ENCODE measurements at places on chromosomes 3 and 15.
A peak's percentile ranks its signal among the peaks of the same experiment; 100 is the strongest.

- no peak for DNase-seq
Measured at GRCh38 chr3:57133157-57133556, 32.0 kb downstream of the IL17RD start.

DNA sequence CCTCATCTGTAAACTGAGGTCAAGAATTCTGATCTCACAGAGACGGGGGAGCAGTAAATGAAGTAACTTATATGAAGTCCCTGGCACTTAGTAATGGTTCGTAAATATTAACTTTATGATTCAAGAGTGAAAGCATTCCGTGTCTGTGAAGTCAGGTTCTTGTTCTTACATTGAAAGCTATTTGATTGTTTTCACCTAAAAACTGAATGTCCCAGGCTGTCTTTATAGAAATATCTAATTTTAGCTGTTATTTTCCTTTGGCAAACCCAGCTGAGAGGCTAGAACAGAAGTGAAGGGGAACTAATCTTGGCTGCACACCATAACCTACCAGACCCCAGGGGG lies 84.5 kb downstream of the CHSY1 start:
- no peak for DNase-seq

GRCh38 chr3:73952781-73953180 lies 328.0 kb upstream of the PDZRN3 start:
- DNase-seq = no peak

DNA sequence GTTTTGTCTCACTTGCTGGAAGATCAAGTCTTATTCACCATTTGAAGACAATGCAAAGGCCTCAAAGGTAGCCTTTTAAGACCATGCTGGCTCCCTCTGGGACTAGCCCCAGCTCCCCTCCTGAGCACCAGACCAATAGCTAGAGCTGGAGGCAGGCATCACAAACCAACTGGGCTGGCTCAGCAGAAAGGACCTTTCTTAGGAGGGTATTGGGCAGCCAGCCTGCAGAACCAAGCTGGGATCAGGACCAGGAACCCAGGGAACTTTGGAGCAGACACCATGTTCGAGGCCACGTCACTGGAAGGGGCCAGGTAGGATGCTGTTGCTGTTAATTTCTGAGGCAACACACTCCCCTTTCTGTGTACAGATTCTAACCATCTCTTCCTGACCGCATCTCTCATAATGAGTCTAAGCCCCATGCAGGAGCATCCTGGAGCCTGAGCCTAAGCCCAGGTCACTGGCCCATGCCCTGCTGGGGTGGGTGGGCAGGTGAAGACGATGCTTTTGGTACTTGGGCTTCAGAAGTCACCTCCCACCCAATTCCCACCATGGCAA lies 81.4 kb upstream of the KLF13 start:
- no peak for DNase-seq

GRCh38 chr3:193214445-193214844 lies 26.6 kb upstream of the PLAAT1 start:
- no peak for DNase-seq

DNA sequence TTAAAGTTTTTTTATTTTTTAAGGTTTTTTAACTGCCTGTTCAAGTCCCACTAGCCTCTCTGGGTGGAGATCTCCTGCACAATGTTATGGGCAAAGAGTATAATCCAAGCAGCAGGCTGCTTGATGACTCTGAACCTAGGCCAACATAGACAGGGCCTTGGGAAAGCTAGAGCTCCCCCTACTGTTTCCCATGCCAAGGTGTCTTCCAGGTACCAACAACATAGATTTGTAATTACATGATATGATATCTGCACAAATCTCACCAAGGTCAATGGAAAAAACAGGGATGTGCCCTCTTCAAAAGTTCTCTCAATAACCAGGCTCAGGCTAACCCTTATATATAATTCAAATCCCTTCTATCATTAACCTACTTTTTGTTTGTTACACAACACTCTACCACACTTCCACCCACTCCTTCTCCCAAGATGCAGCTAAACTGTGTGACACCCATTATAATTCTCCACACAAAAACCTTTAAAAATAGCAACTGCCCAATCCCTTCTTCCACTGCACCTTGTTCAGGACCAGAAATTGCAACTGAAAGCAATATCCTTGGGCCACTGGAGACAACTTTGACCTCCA lies 43.8 kb downstream of the RBM15B start:
- peak; percentile 71 for DNase-seq

DNA sequence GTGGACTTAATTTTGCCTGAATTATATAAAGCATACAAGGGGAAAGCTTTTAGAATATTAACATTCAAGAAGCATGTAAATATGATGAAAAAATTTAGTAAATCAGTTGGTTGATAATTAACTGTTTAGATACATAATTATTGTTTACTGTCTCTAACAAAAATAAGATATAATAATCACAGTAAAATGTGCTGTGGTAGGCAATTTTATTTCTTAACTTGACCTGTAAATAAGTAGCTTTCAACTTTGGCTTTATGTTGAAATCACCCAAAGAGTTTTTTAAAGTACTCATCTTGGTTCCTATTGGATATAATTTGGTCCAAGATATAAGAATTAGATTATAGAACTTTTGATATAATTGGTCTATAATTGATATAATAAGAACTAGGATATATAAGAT lies 1374.5 kb downstream of the NSUN3 start:
- no peak for DNase-seq

DNA sequence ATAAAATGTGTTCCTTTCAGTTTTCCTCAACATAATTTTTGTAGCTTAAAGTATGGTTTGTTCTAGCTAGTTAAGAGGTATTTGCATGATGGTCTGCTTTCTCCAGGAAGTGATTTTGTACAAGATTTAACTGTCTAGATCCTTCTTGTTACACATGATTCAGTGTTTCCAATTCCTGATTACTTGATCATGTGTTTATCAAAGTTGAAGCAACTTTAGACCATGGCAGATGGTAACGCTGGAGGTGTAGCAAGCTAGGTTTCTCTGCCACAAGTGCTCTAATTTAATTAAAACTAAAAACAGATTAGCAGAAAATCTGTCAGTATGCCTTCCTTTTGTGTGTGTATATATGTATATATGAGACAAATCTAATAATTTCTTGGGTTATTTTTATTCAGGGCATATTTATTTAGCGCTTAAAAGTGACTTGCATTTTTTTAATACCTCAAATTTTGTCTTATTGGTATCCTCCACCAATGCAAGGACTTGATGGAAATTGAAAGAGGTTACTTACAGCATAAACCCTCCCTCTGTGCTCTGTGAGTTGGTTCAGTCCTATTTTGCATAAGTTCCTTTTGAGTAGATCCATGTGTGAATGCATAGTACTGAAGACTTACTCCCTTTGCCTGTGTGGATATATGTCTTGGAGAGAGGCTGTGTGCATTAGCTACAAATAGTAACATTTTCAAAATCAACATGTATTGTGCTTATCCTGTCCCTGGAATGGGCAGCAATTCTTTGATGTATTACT lies 157.3 kb upstream of the CGNL1 start:
- DNase-seq = no peak

DNA sequence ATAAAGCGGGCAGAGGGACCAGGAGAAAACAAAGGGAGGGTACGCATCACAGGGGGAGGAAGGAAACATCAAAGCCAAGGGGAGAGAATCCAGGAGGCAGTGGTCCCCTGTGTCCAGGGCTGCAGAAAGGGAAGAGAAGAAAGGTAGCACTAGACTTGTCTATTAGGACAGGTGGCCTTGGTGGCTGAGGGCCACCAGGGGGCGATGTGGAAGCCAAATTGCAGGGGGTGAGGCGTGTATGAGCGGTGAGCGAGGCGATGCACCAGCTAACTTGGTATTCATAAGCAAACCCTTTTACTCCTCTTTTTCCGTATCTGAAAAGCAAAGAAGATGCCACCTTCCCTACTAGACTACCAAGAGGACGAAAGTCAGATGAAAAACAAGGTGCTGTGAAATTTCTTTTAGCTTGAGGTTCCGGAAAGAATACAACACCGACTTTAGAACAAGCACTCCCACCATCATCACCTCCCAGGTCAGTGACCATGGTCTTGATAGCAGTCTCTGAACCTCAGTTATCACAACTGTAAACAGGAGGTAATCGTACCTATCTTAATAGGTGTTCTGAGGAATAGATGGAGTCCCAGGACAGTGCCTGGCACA lies 654.4 kb upstream of the ADAMTS9 start:
- DNase-seq = no peak

DNA sequence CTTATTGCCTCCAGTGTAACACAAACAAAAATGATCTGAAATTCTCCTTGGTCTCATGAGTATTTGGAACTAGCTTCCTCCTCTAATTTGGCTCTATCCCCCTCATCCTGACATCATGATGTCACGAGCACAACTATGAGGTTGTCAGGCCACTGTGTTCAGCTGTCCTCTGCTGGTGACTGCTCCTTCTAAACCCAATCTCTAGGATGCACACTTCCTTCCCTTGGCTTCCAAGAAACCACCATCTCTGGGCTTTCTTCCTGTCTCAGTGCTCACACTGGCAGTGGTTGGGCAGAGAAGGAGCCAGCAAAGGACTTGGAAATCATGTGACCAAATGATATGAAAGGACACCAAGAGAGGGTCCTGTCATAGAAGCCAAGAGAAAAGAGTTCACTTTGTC lies 30.7 kb upstream of the EIF1B start:
- no peak for DNase-seq

Data from activated effector memory CD4-positive, alpha-beta T cell treated with anti-CD3 and anti-CD28 coated beads, Interleukin-2, amount 50 U/mL, for 16 hours (primary cell).